ENCODE measurements at places on chromosomes 7 and 10. TPM values are rescaled to one million over a fixed set of nuclear protein-coding genes. Genes with fewer than 3 reads are reported as not detected.
A peak's percentile ranks its signal among the peaks of the same experiment; 100 is the strongest.

GRCh38 chr10:60979667-60980104, 35.7 kb upstream of the RHOBTB1 start:
- DNase-seq, result no peak

DNA sequence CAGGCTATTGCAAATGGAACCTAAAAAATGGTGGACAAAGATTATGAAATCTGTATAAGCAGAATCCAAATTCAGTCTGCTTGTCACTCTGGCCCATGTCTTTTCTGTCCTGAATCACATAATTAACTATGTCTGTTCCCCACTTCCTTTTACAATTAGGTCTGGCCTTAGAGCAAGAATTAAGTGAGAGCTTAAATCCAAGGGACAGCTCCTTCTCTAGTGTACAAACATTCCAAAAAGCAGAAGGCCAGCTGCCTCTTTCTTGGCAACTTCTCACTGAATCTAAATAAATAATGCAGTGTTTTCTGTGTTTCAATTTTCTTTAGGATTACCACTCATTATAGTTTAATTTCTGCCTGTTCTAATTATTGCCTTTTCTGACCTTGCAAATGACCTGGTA, 39.3 kb upstream of the NEBL start:
- no peak for DNase-seq

DNA sequence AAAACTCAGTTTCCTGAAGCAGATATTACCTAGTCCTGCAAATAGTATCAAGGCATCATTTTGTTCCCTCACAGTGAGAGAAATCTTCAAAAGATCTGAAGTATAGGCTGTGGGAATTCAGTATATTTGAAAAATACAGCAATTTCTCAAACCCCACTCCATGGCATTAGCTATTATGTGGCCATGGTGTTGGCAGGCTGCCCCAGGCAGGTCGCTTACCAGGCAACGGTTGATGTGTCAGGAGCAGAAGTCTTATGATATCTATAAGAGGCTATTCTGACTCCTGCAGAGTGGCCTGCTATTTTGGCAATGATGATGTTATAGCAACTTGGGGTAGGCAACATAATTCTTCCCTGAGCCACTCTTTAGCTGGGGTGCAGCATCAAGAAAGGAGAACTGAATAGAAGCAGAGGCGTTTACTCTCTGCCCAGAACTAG, 187.9 kb downstream of the PLXDC2 start:
- DNase-seq, result peak; percentile 74

- no peak for DNase-seq
These were observed 162.9 kb upstream of the SMIM30 start for GRCh38 chr7:113281223-113281622.

GRCh38 chr10:12194752-12195271, 879 bp downstream of the NUDT5 start:
- DNase-seq, result peak; percentile 87

GRCh38 chr7:137961200-137962177, 40.4 kb downstream of the CREB3L2 start:
- no peak for DNase-seq

Gene VIPR2
- 4.5 TPM for total RNA-seq

Gene CACNA2D1
- 10.3 TPM for total RNA-seq

Gene STOX1
- 0.46 TPM for total RNA-seq

Gene FGFBP3
- total RNA-seq, result 0.81 TPM

Data from upper lobe of right lung (tissue), 1 donor.